ENCODE measurements at places on chromosomes 16 and 17. TPM values are rescaled to one million over a fixed set of nuclear protein-coding genes. Genes with fewer than 3 reads are reported as not detected.

DNA sequence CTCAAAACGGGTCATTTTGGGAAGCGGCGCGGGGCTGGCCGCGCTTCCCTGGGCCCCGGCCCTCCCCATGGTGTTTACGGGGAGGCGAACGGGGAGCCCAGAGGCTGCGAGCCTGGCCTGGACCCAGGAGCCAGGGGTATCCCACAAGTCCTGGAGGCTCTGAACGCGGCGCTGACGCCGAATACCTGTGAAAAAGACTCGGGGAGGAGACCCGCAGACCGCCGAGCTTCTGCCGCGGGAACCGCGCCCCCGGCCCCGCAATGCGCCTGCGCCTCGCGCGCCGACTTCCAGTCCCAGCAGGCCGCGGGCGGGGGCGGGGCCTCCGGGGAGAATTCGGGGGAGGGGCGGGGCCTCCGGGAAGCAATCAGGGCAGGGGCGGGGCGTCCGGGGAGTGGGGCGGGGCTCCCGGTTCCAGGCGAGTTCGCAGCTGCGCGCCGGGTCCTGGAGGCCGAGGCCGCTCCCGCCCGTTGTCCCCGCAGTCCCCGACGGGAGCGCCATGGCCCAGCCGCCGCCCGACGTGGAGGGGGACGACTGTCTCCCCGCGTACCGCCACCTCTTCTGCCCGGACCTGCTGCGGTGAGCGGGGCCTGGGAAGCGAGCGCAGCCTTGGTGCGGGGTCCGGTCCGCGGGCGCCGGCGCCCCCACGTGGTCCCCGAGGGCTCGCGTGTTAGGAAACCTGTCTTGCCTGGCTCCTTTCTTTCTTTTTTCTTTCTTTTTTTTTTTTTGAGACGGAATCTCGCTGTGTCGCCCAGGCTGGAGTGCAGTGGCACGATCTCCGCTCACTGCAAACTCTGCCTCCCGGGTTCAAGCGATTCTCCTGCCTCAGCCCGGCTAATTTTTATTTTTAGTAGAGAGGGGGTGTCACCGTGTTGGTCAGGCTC lies at the start of gene DECR2:
Gene DECR2, plus strand, starts transcription at position 418 of the 881 bp plus-strand sequence. Its CDS starts 79 bp downstream, at position 497.
- peak within 1 kb of the TSS; percentile 76 for H3K4me3 ChIP-seq
- H3K4me1 ChIP-seq: no peaks in the 10 kb centered on the region
- H3K36me3 ChIP-seq: no peaks in the 10 kb centered on the region
- H3K27ac ChIP-seq: peak within 1 kb of the TSS; percentile 96
- H3K27me3 ChIP-seq: no peaks in the 10 kb centered on the region
- peak; percentile 95 for DNase-seq

- no peak overlapping the region for H3K4me3 ChIP-seq
- no peaks in the 10 kb centered on the region for H3K27me3 ChIP-seq
- H3K4me1 ChIP-seq: no peaks in the 10 kb centered on the region
These were observed 54.8 kb downstream of the SDK2 start for GRCh38 chr17:73589363-73589980.

GRCh38 chr17:28567604-28568003 lies 3.7 kb downstream of the PIGS start:
- no peak overlapping the region for H3K27ac ChIP-seq
- no peaks in the 10 kb centered on the region for H3K27me3 ChIP-seq
- H3K4me3 ChIP-seq: no peak overlapping the region
- no peak for DNase-seq
- no peaks in the 10 kb centered on the region for H3K36me3 ChIP-seq

- no peak overlapping the region for H3K27ac ChIP-seq
- no peaks in the 10 kb centered on the region for H3K27me3 ChIP-seq
- H3K36me3 ChIP-seq: no peaks in the 10 kb centered on the region
- no peak overlapping the region for H3K4me3 ChIP-seq
- no peak for DNase-seq
These were observed 48.4 kb upstream of the DOC2B start for GRCh38 chr17:229709-230394.

DNA sequence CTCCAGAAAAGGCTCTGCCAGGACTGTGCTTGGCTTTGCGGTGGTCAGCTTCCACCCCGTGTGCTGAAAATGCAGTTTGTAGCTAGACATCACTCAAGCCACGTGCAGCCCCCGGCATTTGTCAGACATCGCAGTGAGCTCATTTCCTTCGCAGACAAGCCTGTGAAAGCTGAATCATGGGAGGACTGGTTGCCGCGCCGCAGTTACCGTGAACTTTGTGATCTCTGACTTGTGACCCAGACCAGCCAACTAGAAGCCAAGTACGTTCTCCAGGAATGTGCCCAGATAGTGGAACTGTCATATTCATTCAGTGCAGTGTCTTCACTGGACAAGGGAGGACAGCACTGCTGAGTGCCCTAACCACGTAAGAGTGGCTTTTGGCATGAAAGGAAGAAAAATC lies 58.1 kb downstream of the NDE1 start:
- H3K27me3 ChIP-seq: no peaks in the 10 kb centered on the region
- H3K36me3 ChIP-seq: peaks cover 7% of the 10 kb centered on the region
- no peak overlapping the region for H3K4me3 ChIP-seq
- no peak overlapping the region for H3K27ac ChIP-seq
- DNase-seq: peak; percentile 16

DNA sequence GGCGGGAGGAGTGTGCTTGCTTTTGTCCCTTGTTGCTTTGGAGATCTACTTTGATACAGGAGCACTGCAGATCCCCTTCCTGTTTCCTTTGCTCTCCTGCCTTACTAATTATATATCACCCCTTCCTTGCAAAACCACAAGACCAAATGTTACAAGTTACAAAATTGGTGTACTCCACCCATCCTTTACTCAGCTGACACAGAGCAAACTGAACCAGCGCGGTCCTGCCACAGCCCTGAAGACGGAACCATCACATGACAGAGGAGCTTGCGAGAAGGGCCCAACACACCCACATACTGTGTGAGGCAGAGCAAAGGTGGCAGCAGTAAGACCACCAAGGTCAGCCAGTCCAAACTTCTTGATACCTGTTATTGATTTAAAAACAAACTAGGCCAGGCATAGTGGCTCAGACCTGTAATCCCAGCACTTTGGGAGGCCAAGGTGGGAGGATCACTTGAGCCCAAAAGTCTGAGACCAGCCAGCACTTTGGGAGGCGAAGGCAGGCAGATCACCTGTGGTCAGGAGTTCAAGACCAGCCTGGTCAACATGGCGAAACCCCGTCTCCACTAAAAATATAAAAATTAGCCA lies 33.2 kb downstream of the CYTH1 start:
- peaks cover 16% of the 10 kb centered on the region for H3K4me1 ChIP-seq
- H3K27ac ChIP-seq: no peak overlapping the region
- H3K27me3 ChIP-seq: no peaks in the 10 kb centered on the region
- no peak overlapping the region for H3K4me3 ChIP-seq

GRCh38 chr16:8483396-8483795 lies 106.9 kb downstream of the TMEM114 start:
- no peaks in the 10 kb centered on the region for H3K36me3 ChIP-seq
- DNase-seq: no peak
- H3K27me3 ChIP-seq: no peaks in the 10 kb centered on the region
- no peaks in the 10 kb centered on the region for H3K4me1 ChIP-seq
- no peak overlapping the region for H3K4me3 ChIP-seq

DNA sequence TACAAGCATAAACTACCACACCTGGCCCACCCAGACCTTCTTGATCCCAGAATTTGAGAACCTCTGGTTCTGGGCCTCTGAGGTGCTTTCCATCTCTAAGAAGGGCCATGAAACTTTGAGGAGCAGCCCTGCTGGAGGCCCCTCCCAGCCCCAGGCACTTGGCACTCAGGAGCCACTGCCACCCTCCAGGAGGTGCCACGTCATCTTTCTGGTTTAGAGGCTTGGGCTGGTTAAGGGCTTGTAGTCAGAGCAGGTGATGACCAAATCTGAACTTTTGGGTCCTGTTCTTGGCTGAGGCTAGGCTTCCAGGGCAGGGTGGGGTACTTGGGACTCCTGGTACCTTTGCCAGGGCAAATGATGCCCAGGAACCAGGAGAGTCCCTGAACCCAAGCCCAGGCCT lies 13.8 kb upstream of the DLX4 start:
- no peaks in the 10 kb centered on the region for H3K4me1 ChIP-seq
- no peak overlapping the region for H3K27ac ChIP-seq
- H3K4me3 ChIP-seq: no peak overlapping the region
- H3K36me3 ChIP-seq: no peaks in the 10 kb centered on the region
- H3K27me3 ChIP-seq: no peaks in the 10 kb centered on the region
- no peak for DNase-seq

- no peaks in the 10 kb centered on the region for H3K4me1 ChIP-seq
- no peaks in the 10 kb centered on the region for H3K36me3 ChIP-seq
- H3K4me3 ChIP-seq: no peak overlapping the region
- no peak overlapping the region for H3K27ac ChIP-seq
- no peak for DNase-seq
These were observed 21.0 kb downstream of the SOX8 start for GRCh38 chr16:1002399-1003166.

Gene CCL4L2
- 52.2 TPM for total RNA-seq

Gene CSH1
- total RNA-seq: not detected

Gene SHCBP1
- total RNA-seq: 1.6 TPM

Gene SLC16A13
- 1.3 TPM for total RNA-seq

Gene HAS3
- 24.0 TPM for total RNA-seq

Gene FBXO39
- not detected for total RNA-seq

Gene NCBP3
- total RNA-seq: 34.3 TPM

All from lung (tissue), 17 donors.